GM12878 (cell line): ENCODE measurements at places on chromosomes 5 and 9.

- DNase-seq, result no peak
These were observed 41.8 kb downstream of the UGCG start for GRCh38 chr9:111938427-111938800.

DNA sequence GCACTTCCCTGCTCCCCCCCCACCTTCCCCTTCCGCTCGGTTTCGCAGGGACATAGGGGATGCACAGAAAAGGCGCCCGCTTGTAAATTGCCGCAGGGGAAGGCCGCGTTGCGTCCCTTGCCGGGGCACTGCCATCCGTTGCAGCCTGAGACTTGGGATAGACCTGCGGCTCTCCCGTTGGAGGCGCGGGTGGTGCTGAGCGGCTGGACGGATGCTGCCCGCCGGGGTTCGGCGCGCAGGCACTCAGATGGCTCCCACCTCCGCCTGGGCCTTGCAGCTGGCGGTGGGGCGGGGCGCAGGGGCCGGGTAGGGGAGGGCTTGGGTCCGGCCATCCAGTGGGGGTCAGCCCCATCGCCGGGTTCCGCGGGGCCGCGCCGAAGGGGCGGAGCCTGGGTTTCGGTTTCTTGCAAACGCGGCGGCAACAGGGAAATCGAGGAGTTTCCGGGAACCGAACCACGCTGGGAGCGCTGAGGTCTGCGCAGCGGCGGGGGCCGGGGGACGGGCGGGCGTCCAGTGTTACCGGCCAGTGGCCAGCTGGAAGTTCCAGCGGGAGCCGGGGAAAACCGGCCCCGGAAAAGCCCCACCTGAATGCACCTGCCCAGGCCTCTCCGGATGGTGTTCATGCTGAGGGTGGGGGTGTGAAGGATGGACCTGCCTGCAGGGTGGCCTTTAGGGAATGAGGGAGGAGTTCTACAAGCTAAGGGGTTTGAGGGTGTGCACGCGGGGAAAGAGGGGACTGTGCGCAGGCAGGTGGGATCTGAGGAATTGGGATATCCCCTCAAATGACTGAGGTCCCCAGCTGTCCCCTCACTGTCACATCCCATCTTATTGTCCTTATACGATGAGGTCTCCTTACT is 6.3 kb upstream of the IRF1 start:
- DNase-seq, result no peak

DNA sequence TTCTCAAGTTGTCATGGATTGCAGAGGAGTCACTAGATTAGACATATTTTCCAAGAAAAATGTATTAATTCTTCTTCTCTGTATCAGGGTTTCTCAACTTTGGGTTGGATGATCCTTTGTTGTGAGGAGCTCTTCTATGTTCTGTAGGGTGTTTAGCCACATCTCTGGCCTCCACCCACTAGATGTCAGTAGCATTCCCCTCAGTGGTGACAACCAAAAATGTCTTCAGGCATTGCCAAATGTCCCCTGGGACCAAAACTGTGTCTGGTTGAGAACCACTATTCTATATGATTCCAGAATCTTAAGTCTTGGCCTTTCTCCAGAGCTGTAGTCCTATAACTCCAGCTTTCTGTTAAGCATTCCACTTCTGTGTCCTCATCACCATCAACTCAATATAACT is 220.9 kb downstream of the KIAA0825 start:
- DNase-seq, result no peak

- no peak for DNase-seq
These were observed 485.1 kb downstream of the CSNK1G3 start for GRCh38 chr5:123997064-123997461.

DNA sequence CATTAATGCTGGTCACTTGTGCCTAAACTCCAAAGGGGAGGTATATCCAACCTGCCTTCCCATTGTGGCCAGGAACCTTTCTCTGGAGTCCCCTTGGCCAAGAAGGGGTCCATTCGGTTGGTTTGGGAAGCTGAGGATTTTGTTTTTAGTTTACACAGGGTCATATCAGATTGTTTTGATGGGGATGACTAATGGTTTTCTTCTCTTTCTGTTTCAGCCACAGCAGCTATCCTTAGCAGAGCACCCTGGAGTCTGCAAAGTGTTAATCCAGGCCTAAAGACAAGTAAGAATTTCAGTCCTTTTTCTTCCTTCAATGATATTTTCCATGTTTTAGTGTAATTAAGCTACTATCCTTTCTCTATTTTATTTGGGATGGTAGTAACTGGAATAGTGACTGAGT is 127.8 kb upstream of the CCDC152 start:
- DNase-seq, result no peak
